ENCODE measurements at places on chromosomes 13 and 19. TPM values are rescaled to one million over a fixed set of nuclear protein-coding genes. Genes with fewer than 3 reads are reported as not detected.

Gene SOX1
- total RNA-seq, result not detected

DNA sequence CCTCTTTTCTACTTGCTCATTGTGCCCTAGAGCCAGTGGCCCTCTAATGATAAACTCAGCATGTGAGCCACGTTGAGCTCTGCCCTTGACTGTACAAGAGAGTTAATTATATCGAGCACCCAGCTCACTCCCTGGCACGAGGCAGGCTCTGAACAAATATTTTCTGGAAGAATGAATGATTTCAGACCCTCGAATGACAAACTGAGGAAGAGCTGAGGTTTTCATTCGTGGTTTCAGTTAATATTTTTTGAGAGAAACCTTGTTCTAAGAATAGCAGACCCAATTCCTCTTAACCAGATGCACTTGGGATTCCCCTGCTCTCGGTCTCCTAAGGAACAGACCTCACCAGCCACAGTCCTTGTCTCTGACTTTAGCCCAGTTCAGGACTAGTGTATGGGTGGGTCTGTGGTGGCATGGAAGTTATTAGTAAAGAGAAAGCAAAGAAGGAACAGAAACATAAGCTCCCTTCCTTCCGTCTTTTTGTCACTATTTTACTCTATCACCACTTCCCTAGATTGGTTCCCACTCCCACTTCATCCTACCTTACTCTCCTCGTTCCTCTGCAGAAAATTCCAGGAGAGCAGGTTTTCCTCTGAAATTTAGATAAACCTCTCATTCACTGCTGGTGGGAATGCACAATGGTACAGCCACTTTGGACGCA, 22.1 kb upstream of the WDFY2 start:
- no peak overlapping the region for H3K27ac ChIP-seq
- no peak overlapping the region for H3K4me3 ChIP-seq
- no peaks in the 10 kb centered on the region for H3K27me3 ChIP-seq

Gene SSC5D
- 0.58 TPM for total RNA-seq

DNA sequence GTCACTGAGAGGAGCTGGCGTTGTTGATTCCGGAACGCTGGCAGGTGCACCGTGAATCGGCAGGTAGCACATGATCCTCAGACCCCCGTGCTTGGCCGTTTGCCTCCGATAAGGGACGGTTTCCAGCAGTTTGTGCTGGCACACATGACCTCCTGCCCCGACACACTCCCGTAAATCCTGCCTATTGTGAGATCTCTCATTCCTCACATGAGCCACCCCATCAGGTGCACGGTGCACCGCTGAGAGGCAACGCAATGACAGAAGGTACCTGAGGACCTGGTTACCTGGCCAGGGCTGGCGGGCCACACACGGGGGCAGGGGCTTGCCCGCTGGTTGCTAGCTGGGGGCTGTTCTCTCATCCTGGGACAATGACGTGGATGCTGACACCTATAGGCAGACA, 2.1 kb upstream of the ADPRHL1 start:
- peaks cover 30% of the 10 kb centered on the region for H3K36me3 ChIP-seq
- no peak overlapping the region for H3K27ac ChIP-seq
- no peak overlapping the region for H3K4me3 ChIP-seq
- DNase-seq, result no peak

Gene SYNGR4
- total RNA-seq, result not detected

DNA sequence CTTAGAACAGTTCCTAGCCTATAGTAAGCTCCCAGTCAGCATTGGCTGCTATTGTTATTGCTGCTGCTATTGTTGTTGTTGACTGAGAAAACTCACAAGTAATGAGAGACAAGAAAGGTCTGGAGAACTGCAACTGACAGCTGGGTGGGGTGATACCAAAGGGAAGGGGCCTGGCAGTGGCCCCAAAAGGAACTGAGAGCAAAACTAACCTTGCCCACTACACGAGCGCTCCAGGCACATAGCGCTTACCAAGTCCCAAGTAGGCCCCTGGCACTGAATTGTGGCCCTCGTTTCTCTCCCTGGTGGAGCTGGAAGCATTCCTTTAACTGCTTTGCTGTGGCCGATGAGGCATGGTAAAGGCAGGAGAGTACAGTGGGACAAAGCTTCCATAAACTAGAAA, 59.7 kb downstream of the KCTD12 start:
- H3K27me3 ChIP-seq, result no peaks in the 10 kb centered on the region
- no peaks in the 10 kb centered on the region for H3K36me3 ChIP-seq
- H3K4me3 ChIP-seq, result no peak overlapping the region
- no peak overlapping the region for H3K27ac ChIP-seq
- DNase-seq, result no peak

DNA sequence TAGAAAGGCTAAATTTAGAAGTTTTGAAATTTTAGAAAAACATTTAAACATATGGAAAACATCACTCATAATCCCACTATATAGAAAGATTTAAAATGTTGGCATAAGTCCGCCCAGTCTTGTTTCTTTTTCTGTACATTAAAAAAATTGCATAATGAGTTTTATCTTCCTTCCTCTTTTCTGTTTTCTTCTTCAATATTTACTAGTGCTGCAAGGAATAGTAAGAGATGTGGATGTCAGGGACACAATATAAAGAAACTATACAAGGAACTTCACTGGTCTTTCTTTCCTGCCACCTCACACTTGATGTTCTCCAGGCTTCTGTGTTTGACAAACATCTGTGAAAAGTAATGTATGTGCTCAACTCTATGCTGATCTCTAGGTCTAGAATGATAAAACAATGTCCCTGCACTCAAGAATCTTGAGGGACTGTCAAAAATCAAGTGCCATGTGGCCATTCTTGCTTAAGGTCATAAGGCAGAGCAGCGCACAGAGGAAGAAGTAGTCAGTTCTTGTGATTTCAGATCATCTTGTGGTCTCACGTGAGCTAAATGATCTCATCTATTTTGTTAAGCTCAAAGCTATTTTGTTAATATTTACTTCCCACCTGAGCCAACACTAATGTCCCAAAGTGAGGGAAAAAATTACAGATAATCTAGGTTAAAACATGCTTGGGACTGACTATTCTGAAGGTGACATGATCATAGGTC, 186.9 kb upstream of the OBI1 start:
- H3K27me3 ChIP-seq, result no peaks in the 10 kb centered on the region
- H3K27ac ChIP-seq, result no peak overlapping the region
- H3K4me3 ChIP-seq, result no peak overlapping the region
- H3K36me3 ChIP-seq, result no peaks in the 10 kb centered on the region

GRCh38 chr19:17981611-17982010, 14.7 kb downstream of the KCNN1 start:
- H3K27ac ChIP-seq, result no peak overlapping the region
- no peak for DNase-seq
- H3K27me3 ChIP-seq, result no peaks in the 10 kb centered on the region
- peaks cover 5% of the 10 kb centered on the region for H3K4me1 ChIP-seq
- H3K4me3 ChIP-seq, result no peak overlapping the region

All from natural killer cell (primary cell).